Forelimb muscle (tissue), 1 donor: ENCODE measurements at places on chromosomes 7 and 10.

DNA sequence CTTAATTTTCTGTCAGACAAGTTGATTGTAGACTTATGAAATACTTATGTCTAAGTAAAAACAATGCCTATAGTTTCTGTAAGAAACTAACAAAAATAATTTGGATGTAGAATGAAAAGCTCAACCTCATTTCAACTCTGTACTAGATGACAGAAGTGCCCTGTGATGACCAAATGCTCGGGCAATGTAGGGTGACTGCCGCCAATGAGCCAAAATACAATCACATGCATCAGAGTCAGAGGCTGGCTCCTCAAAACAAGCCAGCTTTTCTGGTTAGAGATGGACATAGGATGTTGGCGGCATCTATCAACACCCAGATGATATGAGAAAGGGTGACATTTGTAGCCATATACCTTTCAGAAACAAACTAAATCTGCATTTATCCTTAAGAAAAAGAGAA lies 23.9 kb downstream of the LMOD2 start:
- DNase-seq = no peak

GRCh38 chr7:107469929-107470328 lies at the start of gene GPR22:
Gene GPR22, plus strand, starts transcription at chr7:107470057. Its CDS starts 4,004 bp downstream, at chr7:107474061.
- no peak for DNase-seq

- no peak for DNase-seq
Measured at GRCh38 chr10:121450247-121450646, 148.0 kb downstream of the FGFR2 start.

DNA sequence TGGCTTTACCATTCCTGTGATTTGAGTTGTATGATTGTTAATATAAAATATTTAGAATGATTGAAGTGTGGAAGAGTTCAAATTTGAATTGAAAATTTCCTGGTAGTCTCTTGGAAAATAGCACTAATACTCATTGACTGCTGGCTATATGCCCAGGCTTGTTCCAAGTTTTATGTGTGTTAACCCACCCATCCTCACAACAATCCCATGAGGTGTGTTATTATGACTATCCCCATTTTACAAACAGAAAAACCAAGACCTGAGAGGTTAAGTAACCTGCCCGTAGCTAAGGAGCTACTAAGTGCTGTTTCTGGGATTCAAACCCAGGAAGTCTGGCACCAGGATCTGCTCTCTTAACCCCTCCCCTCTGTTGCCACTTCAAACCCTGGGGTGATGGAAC lies 213.9 kb downstream of the CREB5 start:
- no peak for DNase-seq

DNA sequence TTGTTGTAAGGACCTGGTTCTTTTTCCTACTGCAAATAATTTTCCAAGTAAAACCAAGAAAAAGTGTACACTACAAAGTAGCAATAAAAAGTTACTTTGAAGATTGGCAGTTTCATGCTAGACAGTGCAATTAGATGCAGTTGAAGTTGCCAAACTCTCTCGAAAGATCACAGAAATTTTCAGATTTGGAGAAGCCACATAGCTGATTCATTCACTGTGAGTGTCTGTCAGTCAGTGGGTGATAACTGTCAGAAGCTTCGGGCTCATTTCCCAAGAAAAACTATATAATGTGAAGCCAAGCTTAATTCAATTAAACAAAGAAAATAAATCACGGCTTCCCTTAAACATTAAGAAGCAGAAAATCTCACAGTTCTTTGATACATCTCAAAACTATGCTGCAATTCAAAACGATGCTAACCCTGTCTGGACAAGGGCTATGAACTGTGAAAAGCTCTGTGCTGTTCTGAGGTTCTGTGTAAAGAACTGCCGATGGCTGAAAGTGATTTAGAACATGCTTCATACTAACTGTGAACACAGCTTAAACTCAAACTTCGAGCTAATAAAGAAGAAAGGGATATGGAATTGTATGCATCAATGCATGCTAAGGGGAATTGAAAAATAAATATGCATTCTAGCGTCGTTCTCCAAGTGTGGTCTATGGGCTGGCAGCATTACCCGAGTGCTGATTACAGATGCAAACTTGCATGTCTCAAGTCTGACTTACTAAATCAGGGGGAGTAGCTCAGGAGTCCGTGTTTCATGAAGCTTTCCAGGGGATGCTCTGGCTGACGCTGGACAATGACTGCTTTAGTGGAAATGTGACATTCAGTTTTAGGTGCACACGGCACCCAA lies 557.4 kb downstream of the CALN1 start:
- DNase-seq = no peak

DNA sequence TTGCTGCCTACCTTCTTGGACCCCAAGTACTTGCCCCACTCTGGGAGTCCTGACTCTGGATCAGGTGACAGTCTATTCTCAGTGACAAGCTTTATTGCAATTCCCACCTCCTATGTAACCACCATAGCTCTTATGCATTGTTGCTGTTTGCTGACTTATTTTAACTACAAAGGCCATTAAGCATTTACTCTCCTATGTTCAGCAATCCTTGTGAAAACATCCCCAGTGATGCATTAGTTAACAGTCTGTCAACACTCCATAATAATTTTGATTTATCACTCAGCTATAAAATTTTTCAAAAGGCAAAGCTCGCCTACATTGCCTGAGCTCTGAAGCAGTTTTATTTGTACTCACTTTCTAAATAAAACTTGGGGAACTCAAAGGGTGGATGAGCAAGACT lies 871.8 kb upstream of the SORCS1 start:
- no peak for DNase-seq

- no peak for DNase-seq
Measured at GRCh38 chr7:11212816-11213215, 239.1 kb downstream of the PHF14 start.

GRCh38 chr10:86083206-86083605 lies 283.4 kb downstream of the GRID1 start:
- DNase-seq = no peak

DNA sequence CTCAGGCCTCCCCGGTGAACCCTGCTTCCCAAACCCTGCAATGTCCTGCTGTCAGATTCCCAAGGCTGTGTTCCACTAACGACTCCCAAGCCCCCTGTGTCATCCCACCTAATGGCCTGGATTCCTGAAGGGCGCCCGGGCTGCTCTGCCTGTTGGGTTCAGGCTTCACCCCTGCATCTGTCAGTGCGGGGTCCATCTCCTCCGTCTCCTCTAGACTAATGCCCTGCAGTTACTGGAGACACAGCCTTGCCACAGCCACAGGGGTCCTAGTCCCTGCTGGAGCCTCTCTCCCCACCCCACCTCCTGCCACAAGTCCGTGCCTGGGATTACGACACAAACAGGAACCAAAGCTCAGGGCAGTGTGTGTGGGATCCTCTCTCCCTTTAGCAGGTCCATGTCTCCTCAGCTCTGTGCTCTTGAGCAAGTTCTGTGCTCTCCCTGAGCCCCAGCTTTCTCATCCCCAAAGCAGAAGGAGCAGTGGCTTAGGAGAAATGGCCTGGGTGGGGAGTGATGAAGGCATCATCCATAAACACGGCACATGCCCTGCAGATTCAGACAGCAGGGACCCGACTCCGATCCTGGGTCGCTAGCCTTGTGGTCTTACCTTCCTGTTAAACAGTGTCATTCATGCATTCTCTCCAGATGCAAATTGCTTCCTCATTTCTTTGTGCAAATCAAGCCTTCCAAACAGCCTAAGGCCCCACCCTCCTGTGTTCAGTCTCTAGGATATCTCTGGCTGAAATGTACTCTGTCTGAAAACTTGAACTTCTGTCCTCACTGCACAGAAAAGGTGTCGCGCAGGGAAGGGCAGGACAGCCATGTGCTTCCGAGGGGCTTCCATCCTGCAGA lies 8.2 kb upstream of the RBP3 start:
- DNase-seq = no peak

DNA sequence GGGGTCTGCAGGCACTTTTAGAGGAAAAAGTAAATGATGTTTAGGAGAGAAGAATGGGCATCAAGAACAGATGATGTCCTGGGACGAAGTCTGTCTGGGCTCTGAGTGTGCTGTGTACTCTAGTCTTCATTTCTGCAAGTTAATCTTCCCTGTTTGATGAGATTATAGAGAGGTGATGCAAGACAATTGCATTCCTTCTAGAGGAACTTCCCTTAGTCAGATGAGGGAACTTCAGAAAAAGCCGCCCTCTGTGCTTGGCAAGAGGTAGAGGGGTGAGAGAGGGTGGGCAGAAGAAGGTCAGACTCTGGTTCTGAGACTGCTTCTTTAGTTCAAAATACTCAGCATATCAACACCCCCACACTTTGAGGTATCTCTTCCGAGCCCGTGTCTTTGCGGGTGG lies 797.9 kb downstream of the LRMDA start:
- no peak for DNase-seq

GRCh38 chr10:101041252-101041761 lies 10.3 kb downstream of the SFXN3 start:
- peak; percentile 67 for DNase-seq

DNA sequence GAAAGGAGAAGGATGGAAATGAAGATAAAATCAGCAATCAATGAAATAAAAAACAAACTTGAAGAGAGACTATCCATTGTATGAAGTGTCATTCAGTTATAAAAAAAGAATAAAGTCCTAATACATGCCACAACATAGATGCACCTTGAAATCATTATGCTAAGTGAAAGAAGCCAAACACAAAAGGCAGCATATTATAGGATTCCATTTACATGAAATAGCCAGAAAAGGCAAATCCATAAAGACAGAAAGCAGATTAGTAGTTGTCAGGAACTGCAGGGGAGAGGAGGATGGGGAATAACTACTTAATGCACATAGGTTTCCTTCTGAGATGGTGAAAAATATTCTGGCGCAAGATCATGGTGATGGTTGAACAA lies 6.6 kb upstream of the PON1 start:
- DNase-seq = no peak

GRCh38 chr10:18134509-18134908 lies 5.7 kb upstream of the CACNB2 start:
- DNase-seq = no peak

DNA sequence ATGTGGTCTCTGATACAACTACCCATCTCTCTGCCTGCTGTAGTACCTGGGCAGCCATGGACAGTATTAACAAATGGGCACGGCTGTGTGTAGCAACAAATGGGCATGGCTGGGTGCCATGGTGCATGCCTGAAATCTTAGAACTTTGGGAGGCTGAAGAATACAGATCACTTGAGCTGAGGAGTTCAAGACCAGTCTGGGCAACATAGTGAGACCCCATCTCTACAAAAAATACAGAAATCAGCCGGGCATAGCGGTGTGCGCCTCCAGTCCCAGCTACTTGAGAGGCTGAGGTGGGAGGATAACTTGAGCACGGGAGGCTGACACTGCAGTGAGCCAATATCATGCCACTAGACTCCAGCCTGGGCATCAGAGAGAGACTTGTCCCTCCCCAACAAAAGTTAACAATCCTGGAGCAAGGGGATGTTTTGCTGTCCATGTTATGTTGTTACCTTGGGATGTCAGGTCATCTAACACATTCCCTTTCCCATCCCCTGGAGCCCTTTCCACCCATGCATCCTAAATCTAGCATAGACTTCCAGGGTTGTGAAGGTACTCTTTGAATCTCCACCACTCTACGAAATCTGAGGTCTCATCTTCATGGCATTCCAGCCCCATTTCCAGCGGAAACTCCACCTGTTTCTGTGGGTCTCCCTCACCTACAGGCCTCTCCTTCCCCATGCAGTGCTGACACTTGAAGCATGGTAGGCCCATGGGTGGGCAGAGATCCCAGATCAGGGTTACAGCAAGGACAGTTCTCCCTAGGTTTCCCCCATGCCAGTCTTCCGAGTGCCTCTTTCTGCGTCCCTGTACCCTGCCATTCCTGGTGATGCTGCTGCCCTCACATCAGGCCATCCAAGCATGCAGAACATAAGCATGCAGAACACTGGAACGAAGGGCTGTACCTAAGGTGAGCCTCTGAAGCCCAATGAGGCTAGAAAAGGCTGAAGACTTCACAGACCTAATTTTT lies 13.1 kb downstream of the FXYD4 start:
- DNase-seq = no peak

DNA sequence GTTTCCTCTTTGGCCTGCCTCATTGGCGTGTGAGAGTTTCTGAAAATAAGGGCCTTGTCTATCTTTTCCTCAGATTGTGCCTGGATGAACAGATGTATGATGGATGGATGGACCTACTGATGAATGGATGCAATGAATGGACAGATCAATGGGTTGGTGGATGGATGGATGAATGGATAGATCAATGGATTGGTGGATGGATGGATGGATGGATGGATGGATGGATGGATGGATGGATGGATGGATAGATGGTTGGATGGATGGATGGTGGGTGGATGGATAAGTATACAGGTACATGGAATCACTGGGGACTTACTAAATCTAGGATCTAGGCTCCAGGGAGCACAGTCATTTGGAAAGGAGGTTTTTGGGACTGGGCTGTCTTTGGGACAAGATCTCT lies 331.9 kb downstream of the GRID1 start:
- DNase-seq = no peak

DNA sequence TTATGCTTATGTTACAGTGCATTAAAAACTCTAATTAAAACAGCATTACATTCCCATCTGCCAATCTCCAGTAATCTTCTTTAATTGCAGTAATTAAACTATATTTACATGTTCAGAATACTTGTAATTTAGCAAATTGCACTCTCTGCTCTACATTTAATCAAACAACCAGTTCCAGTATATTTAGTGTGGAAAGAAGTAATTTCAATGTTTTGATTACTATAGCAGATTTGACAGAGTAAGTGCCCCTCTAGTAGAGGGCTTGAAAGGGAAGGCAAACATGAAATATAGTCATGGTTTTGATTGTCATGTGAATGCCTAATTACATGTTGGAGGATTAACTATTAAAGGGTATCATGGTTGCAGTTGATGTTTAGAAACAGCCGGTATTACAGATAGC lies 739.7 kb downstream of the AUTS2 start:
- DNase-seq = no peak

- DNase-seq = no peak
Measured at GRCh38 chr7:93889261-93889660, 1.3 kb downstream of the TFPI2 start.

- DNase-seq = no peak
Measured at GRCh38 chr7:111027396-111027795, 63.5 kb upstream of the LRRN3 start.

GRCh38 chr10:30705625-30706149 lies 76.1 kb upstream of the LYZL2 start:
- DNase-seq = no peak

- DNase-seq = no peak
Measured at GRCh38 chr7:27501001-27501400, 161.7 kb downstream of the HIBADH start.

DNA sequence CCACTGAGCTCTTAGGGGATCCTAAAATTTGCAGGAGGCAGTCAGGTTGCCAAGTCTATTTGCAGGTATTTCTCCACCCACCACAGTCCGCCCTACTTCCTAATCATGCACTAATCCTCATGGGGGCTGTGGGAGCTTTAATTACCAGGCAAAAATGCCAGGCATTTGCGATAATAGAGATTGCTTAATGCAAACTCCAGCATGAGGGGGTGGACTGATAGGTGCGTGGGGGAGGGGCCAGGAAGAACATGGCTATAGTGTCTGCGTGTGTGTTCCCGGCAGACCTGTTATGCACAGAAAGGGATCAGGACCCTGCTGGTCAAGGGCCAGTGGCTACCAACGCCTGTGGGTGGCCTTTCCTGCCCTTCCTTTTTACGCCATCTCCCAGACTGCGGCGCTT lies 15.6 kb upstream of the AQP1 start:
- DNase-seq = no peak

- DNase-seq = no peak
Measured at GRCh38 chr7:1544178-1544895, 11.7 kb downstream of the TMEM184A start.
